ENCODE measurements at places on chromosomes 7 and 10.
A peak's percentile ranks its signal among the peaks of the same experiment; 100 is the strongest.

DNA sequence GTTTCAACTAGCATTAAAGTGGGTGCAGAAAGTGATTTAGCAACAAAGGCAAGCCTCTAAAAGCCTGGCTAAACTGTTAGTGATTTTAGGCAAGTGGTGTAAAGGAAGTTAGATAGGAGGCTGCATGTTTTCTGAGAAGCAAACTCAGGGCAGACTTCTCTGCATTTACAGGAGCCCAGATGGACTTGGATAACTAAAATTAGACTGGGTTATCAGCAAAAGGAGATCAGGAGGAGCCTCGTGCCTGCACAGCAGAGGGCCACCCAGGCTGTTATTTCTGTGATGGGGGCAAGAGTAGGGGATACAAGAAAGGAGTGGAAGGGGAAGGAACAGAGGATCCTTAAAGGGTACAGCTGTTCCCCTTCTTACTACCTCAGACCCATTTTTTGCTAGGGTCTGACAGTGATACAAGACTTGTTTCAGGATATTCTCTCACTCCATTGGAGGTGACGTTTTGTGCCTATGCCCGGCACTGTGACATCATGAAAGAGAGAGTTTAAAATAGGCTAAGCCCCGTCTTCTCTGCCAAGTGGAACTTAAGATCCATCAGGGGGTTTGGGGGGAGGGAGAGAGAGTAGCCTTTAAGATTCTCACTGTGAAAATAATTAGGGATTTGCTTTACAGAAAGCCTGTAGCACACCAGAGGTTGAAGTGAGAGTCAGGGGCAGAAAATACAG, 49.6 kb upstream of the PDCD4 start:
- no peak for DNase-seq

DNA sequence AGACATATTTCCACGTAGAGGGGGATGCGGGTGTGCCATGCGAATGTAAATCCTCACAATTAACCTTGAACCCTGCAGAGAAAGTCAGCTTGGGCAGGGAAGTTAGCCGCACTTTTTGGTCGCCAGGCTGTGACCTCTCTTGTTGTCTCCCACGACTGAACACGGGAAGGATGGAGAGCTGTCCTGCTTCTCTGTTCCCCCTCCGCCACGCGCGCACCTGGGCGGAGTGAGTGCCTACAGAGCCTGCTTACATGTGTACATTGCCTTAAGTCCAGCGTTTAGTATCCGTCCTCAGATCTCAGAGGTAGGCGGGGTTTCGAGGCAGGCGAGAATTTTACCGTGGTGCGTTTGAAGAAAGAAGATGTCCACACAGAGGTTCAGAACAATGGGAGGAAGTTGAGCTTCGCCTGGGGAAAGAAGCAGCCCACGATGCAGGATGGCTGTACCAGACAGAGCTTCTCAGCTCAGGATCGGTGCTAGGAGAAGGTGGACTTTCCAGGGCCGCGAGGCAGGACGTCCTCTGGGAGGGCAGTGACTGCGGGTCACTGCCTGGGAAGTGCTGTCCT, 482 bp upstream of the ERCC6 start:
- peak; percentile 85 for DNase-seq

DNA sequence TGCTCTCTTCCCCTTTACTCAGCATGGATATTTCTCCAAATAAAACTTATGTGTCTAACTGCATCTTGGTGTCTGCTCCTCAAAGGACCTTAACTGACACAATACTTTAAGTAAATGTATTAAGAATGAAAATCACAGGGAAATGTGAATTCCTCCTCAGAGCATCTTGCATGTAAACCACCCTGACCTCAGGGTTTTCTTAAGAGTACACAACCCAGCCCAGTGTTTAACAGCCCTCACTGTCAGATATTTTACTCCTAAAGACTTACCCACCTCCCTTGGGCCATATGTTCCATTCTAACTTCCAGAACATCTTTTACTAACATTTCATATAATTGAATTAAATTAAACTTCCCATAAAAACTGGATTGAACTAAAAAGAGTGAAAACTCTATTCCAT, 315.3 kb downstream of the HPSE2 start:
- no peak for DNase-seq

GRCh38 chr10:66307826-66308225, 618.0 kb upstream of the LRRTM3 start:
- peak; percentile 24 for DNase-seq

- DNase-seq: peak; percentile 15
These were observed 89.8 kb upstream of the ANK3 start for GRCh38 chr10:60479305-60480020.

DNA sequence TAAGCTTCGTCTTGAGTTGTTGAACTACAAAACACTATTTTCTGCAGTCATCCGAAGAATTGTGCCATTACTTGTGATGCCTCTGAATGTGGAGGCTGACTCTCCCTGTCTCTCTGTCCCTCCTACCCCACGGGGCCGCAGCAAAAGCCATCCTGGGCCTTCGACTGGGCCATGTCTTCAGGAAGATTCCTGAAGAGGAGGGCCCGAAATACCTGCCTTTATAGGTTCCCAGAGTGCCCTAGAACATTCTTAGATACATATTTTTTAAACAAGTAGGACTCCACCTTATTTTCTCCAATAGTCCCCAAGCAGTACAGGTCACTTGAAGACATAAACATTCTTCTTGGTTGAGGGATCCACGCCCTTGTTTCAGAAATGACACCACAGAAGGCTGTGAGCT, 8.1 kb downstream of the IGFBP3 start:
- no peak for DNase-seq

DNA sequence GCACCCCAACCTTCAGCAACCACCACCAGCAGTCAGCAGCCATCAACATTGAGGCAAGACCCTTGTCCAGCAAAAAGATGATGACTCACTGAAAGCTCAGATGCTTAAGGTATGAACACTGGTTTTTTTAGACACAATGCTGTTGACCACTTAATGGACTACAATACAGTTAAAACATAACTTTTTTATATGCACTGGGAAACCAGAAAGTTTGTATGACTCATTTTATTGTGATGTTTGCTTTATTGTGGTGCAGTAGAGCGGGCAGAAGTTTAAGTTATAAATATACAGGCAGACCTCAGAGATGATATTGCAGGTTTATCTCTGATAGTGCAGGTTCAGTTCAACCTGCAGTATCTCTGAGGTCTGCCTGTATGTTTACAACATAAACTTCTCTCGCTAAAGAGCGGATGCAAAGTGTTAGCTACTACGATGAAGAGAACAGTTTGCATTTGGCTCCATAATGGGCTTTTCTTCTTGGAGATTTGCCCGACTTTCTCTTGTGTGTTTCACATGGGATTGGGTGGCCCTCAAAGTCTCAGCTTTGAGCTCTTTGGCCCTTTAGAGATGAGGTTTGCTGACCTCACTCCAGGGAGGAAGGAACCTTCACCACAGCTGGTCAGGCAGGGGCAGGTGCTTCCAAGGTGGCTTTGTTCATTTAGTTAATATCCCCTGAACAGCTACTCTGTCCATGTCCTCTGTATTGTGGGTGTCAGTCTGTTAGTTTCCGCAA, 84.4 kb upstream of the SHH start:
- DNase-seq: no peak

GRCh38 chr10:26890956-26891355, 30.2 kb upstream of the ABI1 start:
- DNase-seq: peak; percentile 91

DNA sequence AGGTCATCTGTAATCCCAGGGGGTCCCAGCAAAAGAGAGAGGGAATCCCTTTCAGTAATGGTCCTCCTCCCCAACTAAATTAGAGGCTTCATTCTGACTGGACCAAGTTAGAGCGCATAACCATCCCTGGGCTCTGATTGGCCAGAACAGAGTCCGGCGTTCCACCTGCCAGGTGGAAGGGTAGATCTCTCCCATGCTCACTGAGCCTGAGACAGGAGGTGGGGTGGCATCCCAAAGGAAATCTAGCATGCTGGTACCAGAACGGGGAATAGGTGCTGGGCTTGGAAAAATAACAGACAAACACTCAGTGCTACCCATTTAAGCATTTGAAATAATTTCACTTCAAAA, 21.0 kb upstream of the TSPAN33 start:
- DNase-seq: no peak

DNA sequence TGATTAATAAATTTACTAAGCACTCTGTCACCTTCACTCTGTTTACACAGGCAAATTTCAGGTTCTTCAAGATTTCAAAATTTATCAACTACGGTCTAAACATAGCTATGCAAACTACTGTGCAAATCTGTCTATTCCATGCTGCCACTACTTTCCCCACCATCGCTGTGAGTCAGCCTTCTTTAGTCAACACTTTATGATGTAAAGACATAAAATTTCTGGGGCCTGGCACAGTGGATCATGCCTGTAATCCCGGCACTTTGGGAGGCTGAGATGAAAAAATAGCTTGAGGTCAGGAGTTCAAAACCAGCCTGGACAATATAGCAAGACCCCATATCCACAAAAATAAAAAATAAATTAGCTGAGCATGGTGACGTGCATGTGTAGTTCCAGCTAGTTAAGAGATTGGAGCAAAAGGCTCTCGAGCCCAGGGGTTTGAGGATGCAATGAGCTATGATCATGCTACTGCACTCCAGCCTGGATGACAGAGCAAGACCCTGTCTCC, 42.6 kb downstream of the CNOT4 start:
- peak; percentile 14 for DNase-seq

- no peak for DNase-seq
These were observed 97.6 kb downstream of the DYNC2I1 start for GRCh38 chr7:158953912-158954311.

DNA sequence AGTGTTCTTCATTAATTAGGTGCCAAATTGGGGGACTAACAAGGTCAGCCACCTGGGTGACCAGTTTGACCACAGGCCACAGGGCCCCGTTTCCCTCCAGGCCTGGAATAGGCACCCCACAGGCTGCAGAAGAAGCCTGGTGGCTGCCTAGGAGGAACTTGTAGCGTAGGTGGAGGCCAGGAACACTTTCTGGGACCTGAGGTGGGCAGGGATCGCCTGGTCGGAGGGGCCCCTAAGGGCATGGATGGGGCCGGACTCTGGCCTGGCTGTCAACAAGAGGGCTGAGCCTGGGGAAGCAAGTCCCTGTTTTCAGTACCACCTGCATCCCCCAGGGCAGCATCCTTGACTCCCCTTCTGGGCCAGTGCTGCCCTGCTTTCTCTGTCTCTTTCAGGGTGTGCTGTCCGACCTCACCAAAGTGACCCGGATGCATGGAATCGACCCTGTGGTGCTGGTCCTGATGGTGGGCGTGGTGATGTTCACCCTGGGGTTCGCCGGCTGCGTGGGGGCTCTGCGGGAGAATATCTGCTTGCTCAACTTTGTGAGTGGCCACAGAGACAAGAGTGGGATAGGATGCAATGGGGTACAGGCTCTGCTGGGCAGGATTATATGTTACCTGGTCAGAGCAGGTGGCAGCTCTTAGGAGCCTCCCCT, 30.7 kb upstream of the SH2D4B start:
- DNase-seq: no peak

GRCh38 chr7:47952224-47952623, 4.0 kb upstream of the PKD1L1 start:
- DNase-seq: no peak

- no peak for DNase-seq
These were observed 190.5 kb downstream of the DPP6 start for GRCh38 chr7:154242709-154243108.

DNA sequence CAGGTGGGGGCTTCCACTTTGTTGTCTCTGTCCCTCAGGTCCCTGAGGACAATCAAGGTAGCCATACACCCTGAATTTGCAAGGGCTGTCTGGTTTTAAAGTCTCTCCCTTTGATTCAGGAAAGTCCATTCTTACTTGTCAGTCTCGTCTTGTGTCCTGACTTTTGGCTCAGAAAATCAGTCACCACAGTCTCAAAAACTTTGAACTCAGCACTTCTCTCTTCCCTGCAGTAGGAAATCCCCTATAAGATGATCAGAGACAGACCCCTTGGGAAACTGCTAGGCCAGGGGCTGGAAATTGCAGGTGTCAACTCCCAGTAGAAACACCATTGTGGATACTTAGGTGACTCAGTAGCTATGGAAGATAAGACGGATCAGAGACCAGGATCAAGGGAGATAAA, 73.1 kb downstream of the CDC123 start:
- no peak for DNase-seq

- no peak for DNase-seq
These were observed 64.4 kb downstream of the HBP1 start for GRCh38 chr7:107233174-107233573.

DNA sequence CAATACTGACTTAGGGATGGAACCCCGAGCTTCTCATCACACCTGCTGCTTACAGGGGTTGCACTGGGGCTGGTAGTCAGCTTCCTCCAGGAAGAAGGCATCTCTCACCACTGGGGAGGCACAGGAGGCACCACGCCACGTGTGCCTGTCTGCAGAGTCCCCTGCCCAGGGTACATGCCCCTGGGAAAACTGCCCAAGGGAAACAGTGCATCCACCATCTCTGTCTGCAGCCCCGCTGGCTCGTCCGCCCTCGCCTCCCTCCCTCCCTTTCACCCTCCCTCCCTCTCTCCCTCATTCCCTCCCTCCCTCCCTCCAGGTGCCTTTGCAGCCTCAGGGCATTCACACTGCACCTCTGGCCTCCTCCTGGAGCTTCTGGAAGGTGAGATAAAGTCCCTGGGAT, 101.1 kb downstream of the PTPRE start:
- DNase-seq: no peak

- DNase-seq: no peak
These were observed 29.2 kb upstream of the AP5Z1 start for GRCh38 chr7:4745971-4746919.

DNA sequence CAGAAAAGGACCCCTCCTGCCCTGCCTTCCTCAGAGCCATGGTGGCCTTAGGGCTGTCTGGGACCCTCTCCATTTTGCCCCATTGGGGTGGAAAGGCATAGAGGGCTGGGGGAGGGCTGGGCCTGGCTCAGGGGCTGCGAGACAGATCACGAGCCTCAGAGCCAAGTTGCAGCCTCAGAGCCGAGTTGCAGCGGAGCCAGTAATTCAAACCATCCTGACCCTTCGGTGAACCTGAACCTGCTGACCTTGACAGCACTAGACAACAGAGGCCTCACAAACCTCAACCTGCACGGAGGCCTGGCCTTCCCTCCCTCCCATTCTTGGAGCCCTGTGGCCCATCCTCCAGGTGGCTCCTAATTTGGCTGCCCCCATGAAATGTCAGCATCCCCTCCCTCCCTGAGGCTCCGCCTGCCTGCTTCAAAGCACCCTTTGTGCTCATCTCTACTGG, 45.4 kb downstream of the PAX2 start:
- no peak for DNase-seq

DNA sequence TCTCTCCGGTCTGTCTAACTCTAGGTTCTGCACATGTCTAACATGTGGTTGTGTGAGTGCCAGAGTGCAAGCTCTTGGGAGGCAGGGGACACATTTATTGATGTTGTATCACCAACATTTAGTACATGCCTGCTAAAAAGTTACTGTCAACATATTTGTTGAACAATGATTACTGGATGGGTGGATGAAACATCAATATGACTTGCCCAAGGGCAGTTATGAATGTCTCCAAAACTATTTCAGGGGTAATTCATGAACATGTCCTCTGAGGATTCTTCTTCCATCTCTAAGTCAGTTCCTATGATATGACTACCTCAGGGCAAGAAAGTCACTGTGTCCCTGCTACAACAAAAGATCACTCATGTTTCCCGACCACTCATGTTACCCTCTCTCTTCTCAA, 91.3 kb upstream of the STEAP1B start:
- peak; percentile 47 for DNase-seq

GRCh38 chr10:108735380-108735779, 1187.9 kb downstream of the XPNPEP1 start:
- no peak for DNase-seq

GRCh38 chr10:6430423-6430980, 149.6 kb downstream of the PRKCQ start:
- DNase-seq: no peak

GRCh38 chr10:201328-201771, 66.1 kb downstream of the ZMYND11 start:
- DNase-seq: no peak

- DNase-seq: no peak
These were observed 3.3 kb upstream of the UNCX start for GRCh38 chr7:1229202-1229947.

Data from DMS53 (cell line).